ENCODE measurements at places on chromosomes 4 and X. TPM values are rescaled to one million over a fixed set of nuclear protein-coding genes. Genes with fewer than 3 reads are reported as not detected.

F8A3 gene
- total RNA-seq: 3.9 TPM

HTR2C gene
- total RNA-seq: under 0.01 TPM

PLS3 gene
- 225 TPM for total RNA-seq

CPZ gene
- 10.4 TPM for total RNA-seq

TRAM1L1 gene
- total RNA-seq: 6.3 TPM

OPHN1 gene
- total RNA-seq: 10.1 TPM

IDH3G gene
- total RNA-seq: 43.2 TPM

UGT2A3 gene
- not detected for total RNA-seq

GSTCD gene
- 8.9 TPM for total RNA-seq

ARSJ gene
- 23.6 TPM for total RNA-seq

ENPEP gene
- total RNA-seq: 2.3 TPM

PNMA6F gene
- not detected for total RNA-seq

SYTL5 gene
- total RNA-seq: 0.39 TPM

TMEM187 gene
- total RNA-seq: 9.4 TPM

USP17L12 gene
- total RNA-seq: not detected

PRRG3 gene
- not detected for total RNA-seq

GASK1B gene
- 114 TPM for total RNA-seq

PNPLA4 gene
- total RNA-seq: 12.6 TPM

SYP gene
- not detected for total RNA-seq

TMPRSS11A gene
- not detected for total RNA-seq

NLGN4X gene
- under 0.01 TPM for total RNA-seq

SYNPO2 gene
- 0.79 TPM for total RNA-seq
